RWPE2 (cell line): ENCODE measurements at places on chromosomes 13 and 19.

GRCh38 chr19:51156710-51157109, 14.6 kb downstream of the SIGLEC7 start:
- DNase-seq, result no peak

- no peak for DNase-seq
Measured at GRCh38 chr19:2227415-2228156, 8.5 kb downstream of the PLEKHJ1 start.

DNA sequence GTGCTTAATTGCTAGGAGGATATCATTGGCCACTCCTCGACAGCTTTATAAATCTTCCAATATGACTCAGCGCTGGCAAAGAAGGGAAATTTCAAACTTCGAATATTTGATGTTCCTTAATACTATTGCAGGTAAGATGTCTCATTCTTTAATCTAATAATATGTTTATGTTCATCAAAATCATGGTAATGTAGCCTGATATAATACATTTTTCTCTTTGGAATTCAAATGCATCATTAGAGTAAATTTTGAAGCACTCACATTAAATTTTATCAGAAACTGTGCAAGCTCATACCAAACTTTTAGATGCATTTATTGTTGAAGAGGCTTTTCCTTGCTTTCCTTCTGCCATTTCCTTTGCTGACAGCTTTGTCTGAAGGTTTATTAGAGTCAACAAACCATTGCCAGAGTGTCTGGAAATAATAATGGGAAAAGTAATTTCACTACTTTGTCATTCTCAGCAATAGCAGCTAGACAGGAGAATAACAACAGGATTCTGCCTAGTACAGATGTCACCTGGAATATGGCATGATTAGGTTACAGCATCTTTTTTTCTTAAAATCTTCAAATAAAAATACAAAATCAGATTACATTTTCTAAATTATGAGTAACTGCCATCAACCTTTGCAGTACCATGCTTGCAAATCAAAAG, 78.6 kb upstream of the MAB21L1 start:
- DNase-seq, result no peak

GRCh38 chr13:111241006-111241755, 79.3 kb upstream of the TEX29 start:
- no peak for DNase-seq

DNA sequence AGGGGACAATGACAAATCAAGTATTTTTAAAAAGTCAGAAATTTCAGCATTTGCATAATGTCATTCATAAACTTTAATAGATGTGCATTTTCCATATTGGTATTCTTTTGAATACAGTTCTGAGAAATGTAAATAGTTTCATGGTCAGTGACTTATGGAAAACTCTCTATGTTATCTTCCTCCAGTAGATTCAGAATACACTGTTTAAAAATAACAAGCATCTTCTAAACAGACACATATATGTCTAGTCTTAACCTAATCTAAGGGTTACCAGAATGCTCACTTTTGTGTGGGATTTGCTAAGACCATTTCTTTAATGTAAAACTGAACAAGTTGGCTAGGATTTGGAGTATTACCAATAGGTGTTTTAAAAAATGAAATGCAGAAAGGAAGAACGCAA, 119.8 kb upstream of the SGCG start:
- no peak for DNase-seq

DNA sequence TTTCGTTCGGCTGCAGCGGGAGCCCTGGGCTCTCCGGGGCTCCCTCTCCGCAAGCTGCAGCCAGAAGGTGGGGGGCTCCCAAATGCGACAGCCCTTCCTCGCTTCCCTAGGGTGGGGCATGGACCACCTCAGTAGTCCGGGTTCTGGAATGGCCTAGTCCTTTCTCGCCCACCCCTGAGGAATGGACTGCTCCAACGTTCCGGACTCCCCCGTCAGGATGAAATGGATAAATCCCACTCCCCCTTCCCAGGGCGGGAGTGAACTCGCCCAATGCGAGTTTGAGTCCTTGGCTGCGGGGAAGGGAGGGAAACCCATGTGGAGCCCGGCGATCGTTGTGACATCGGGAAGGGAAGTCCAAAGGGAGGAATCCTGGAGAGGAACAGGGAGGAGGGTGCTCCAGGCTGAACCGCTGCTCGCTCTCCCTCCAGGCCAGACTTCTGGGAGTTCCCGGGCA, 5.5 kb downstream of the HRC start:
- DNase-seq, result no peak

DNA sequence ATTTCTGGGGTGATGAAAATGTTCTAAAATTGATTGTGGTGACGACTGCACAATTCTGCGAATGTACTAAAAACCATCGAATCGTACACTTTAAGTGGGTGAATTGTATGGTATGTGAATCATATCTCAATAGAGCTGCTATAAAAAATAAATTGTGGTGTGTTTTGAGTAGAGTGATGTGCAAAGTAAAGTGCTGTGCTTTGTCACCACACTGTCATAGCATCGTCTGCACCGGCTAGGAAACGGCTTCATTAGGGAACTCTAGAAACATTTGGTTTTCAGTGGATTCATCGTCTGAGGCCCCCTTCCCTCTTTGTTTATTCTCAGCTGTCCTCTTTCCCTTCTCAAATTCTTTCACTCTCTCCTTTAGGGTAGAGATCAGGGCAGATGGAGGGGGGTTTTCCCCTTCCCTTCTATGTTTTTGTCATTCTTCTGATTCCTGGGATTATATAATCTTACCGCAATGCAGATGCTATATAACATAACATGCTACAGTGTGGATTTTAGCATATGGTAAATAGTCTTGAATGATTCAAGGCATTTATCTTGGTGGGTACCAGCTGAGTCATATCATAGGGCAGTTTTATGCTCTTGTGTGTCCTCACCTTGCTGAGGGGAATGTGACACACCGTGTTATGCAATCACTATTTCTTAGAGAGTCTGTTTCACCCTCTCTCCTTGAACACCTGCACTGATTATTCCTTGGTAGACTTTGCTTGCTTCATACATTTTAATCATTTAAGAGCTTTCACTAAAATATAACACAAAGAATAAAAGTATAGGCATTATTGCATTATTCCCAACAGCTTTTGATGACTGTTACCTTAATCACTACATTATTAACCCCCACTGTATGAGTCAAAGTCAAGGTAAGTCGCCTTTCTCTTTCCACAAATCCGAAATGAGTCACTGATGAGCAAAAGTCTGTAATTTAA, 239.4 kb downstream of the DCLK1 start:
- no peak for DNase-seq

DNA sequence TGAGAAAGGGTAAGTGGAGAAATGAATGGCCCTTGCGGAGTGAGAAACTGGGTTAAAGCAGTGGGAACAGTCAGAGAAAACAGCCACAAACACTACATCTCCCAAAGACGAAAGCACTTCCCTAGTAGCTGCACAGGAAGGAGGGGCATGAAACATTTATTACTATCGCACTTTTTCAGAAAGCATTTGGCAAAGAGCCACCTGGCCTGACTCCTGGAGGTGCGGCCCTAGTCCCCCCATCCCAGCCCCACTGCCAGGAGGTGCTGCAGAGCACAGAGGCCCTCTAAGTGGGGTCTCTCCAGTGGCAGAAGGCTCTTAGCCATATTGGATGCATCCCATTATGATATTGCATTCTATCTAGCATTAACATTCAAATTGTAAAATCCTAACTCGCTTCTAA, 55.8 kb downstream of the MTMR6 start:
- DNase-seq, result no peak
